Activated CD8-positive, alpha-beta memory T cell treated with anti-CD3 and anti-CD28 coated beads, Interleukin-2, amount 50 U/mL, for 48 hours (primary cell): ENCODE measurements at places on chromosomes 3 and 15.

- DNase-seq = no peak
Measured at GRCh38 chr15:25557926-25558325, 119.1 kb upstream of the UBE3A start.

GRCh38 chr15:42267286-42267685, 5.7 kb upstream of the GANC start:
- DNase-seq = no peak

- no peak for DNase-seq
Measured at GRCh38 chr3:148853076-148853475, 12.0 kb upstream of the CPA3 start.

- no peak for DNase-seq
Measured at GRCh38 chr15:95138604-95139270, 907.4 kb downstream of the MCTP2 start.

- no peak for DNase-seq
Measured at GRCh38 chr3:128188956-128189355, 35.7 kb downstream of the EEFSEC start.

- DNase-seq = no peak
Measured at GRCh38 chr3:115644391-115644790, 21.1 kb downstream of the GAP43 start.

DNA sequence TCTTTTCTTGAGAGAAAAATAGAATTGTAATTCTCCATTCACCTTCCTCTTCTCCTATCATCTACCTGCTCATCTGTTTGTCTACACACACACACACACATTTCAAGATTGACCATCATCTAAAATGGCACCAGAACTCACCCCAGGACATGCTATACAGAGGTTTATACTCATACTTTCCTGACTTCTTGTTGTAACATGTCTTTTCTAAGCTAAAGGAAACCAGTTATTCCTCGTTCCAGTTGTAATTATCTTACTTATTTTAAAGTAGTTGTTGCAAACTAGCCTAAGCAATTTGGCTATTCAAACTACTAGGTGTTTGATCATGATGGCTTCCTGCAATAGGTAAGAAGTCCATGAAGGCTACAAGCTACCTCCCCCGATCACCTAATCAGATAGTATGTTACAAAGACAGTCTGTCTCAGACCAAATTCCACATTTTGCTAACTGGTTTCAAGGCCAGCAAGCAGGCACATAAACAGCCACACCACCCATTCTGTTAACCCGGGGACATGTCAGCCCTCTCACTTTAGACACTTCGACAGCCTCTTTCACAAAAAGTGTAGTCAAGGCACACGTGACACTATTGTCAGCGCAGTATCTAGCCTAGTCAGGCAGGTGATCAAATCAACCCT, 189.7 kb downstream of the SHQ1 start:
- DNase-seq = no peak

- no peak for DNase-seq
Measured at GRCh38 chr3:16912400-16913263, 27.9 kb downstream of the PLCL2 start.

GRCh38 chr3:66409771-66410754, 90.8 kb downstream of the LRIG1 start:
- no peak for DNase-seq

- no peak for DNase-seq
Measured at GRCh38 chr3:102329066-102329465, 105.7 kb upstream of the ZPLD1 start.

DNA sequence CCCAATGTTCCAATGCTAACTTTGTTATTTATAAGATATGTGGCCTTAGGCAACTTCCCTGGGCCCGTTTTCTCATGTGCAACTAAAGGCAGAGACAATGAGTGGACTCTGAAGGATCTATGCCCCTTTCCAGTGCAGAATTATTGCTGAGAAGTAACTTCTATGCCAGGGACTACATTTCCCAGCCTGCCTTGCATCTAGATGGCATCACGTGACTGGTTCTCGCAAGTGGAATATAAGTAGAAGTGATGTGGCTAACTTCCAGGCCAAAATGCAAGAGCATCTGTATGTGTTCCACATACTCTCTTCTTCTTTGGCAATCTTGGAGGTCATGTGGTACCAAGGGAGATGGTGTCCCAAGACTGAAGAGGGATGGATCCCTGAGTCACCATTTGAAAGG, 674.4 kb downstream of the NTRK3 start:
- no peak for DNase-seq

GRCh38 chr3:98188545-98188944, 22.0 kb downstream of the OR5H15 start:
- DNase-seq = no peak
